Breast epithelium (tissue), 4 donors: ENCODE measurements at places on chromosomes 1 and 21. TPM values are rescaled to one million over a fixed set of nuclear protein-coding genes. Genes with fewer than 3 reads are reported as not detected.
A peak's percentile ranks its signal among the peaks of the same experiment; 100 is the strongest.

OTUD3 gene
- total RNA-seq: 8.5 TPM

KIAA1614 gene
- 9.1 TPM for total RNA-seq

ST6GALNAC5 gene
- total RNA-seq: 53.4 TPM

GPX7 gene
- 20.3 TPM for total RNA-seq

OR2T33 gene
- total RNA-seq: not detected

TSPEAR gene
- 0.15 TPM for total RNA-seq

DNA sequence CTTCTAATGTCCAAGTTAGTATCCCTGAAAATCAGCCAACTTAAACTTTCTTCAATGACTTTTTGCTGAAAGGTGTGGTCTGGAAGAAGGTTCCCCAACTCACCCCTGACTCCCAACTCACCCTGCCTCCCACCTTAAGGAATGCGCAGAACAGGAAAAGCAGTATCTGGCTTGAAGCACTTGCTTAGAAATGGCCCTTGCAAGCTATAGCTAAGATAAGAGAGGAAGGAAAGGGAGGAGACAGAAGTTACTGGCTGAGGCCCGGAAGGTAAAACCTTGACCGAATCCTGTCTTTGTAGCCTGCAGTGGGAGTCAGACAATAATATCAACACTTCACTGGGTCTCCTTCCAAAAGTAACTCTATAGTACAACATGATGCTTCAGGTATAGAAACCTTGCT lies 2.9 kb downstream of the CYYR1 start:
- no peaks in the 10 kb centered on the region for H3K36me3 ChIP-seq
- no peaks in the 10 kb centered on the region for H3K4me1 ChIP-seq
- no peak for DNase-seq

GRCh38 chr1:2190491-2190976 lies 4.0 kb downstream of the FAAP20 start:
- peaks cover 3% of the 10 kb centered on the region for H3K4me1 ChIP-seq
- peak overlapping the region; percentile 64 for H3K4me3 ChIP-seq
- peak overlapping the region; percentile 94 for H3K27ac ChIP-seq
- peak; percentile 22 for DNase-seq

- DNase-seq: peak; percentile 83
- H3K27me3 ChIP-seq: peaks cover 17% of the 10 kb centered on the region
- H3K36me3 ChIP-seq: no peaks in the 10 kb centered on the region
- no peak overlapping the region for H3K27ac ChIP-seq
- no peak overlapping the region for H3K4me3 ChIP-seq
Measured at GRCh38 chr1:53485478-53486394, 26.5 kb downstream of the DMRTB1 start.

DNA sequence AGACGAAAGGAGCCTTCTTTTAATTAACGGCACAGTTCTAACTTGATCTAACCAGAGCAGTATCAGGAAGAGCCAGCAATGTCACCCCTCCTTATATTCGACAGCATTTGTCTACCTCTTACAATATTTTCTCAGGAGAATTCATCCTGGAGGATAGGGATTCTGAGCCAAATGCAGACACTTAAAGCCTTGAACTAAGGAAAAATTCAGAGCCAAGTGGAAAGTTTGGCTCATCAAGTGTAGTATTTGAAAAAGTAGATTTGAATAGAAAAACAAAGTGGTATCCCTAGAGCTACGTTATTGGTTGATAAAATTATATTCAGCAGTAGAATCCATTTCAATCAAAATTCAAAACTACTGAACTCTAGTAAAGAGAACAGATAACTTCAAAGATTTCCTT lies 732.0 kb upstream of the ADGRL2 start:
- no peaks in the 10 kb centered on the region for H3K36me3 ChIP-seq
- no peaks in the 10 kb centered on the region for H3K27me3 ChIP-seq
- DNase-seq: no peak

DNA sequence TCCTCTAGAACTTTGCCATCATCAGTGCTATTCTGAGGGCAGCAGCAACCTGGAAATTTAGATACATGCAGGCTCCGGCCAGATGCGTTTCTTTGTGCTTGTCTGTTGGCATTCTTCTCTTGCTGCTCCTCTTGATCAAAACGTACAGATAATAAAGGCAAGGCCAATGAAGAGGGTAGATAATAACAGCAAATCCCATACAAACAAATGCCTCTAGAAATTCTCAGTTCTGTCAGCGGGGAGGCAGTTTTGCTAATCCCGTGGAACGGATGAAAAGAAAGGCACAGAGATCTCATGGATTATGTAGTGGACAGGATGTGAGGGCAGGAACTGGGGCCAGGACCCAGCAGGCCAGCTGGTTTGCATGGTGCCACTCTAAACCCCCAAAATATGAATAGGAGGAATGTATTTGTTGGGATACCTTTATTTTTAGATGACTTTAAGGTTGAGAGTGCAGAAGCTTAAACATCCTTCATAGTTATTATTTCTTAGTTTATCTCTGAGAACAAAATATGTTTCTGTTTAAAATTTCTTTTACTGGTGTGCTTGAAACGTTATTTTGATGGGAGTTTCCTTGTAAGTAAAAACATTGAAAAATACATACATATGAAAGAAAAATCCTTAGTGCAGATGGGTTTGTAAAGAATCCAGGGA lies 1.5 kb downstream of the ITSN1 start:
- peak overlapping the region; percentile 96 for H3K27ac ChIP-seq
- H3K27me3 ChIP-seq: no peaks in the 10 kb centered on the region
- peak overlapping the region; percentile 88 for H3K4me3 ChIP-seq
- DNase-seq: no peak
- no peaks in the 10 kb centered on the region for H3K36me3 ChIP-seq
- peaks cover 3% of the 10 kb centered on the region for H3K4me1 ChIP-seq

DNA sequence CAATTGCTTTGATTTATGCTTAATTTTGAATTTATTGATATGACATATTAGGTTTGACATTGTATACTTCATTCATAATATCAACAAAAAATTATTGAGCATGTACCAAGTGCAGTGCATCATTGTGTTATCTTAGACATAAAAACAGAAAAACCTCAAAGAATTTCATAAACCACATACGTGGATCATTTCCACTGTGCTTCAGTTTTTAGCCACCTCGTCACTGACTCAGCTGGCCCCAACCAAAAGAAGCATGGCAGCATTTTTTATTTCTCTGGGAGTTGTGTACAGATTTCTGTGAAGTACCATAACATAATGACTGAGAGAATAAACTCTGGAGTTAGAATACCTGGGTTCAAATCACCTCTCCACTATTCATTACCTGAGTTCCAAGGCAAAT lies 95.6 kb upstream of the C1orf87 start:
- no peaks in the 10 kb centered on the region for H3K27me3 ChIP-seq
- H3K4me1 ChIP-seq: no peaks in the 10 kb centered on the region
- no peaks in the 10 kb centered on the region for H3K36me3 ChIP-seq
- H3K4me3 ChIP-seq: no peak overlapping the region
- no peak overlapping the region for H3K27ac ChIP-seq
- no peak for DNase-seq

DNA sequence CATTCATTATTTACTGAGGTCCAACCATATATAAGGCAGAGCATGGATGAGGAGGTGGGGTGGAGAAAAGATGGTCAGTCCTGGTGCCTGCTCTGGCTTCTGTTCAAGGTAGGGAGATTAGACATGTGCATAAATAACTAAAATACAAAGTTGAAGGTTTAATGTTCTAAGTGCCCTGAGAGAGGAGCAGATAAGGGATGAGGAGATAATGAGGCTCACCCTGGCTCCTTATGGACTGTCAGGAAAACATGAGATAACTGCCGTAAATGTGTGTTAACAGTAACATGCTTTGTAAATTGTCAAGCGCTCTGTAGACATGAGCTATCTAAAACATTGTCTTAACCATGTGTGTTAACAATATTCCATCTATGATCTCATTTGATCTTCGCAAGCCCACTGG lies 474.6 kb upstream of the USP24 start:
- H3K27me3 ChIP-seq: no peaks in the 10 kb centered on the region
- no peaks in the 10 kb centered on the region for H3K4me1 ChIP-seq
- no peaks in the 10 kb centered on the region for H3K36me3 ChIP-seq
- H3K4me3 ChIP-seq: no peak overlapping the region
- DNase-seq: no peak

GRCh38 chr1:26281091-26281958 lies 1.4 kb downstream of the SH3BGRL3 start:
- H3K27me3 ChIP-seq: no peaks in the 10 kb centered on the region
- DNase-seq: no peak
- no peak overlapping the region for H3K4me3 ChIP-seq
- H3K36me3 ChIP-seq: no peaks in the 10 kb centered on the region
- peaks cover 8% of the 10 kb centered on the region for H3K4me1 ChIP-seq

DNA sequence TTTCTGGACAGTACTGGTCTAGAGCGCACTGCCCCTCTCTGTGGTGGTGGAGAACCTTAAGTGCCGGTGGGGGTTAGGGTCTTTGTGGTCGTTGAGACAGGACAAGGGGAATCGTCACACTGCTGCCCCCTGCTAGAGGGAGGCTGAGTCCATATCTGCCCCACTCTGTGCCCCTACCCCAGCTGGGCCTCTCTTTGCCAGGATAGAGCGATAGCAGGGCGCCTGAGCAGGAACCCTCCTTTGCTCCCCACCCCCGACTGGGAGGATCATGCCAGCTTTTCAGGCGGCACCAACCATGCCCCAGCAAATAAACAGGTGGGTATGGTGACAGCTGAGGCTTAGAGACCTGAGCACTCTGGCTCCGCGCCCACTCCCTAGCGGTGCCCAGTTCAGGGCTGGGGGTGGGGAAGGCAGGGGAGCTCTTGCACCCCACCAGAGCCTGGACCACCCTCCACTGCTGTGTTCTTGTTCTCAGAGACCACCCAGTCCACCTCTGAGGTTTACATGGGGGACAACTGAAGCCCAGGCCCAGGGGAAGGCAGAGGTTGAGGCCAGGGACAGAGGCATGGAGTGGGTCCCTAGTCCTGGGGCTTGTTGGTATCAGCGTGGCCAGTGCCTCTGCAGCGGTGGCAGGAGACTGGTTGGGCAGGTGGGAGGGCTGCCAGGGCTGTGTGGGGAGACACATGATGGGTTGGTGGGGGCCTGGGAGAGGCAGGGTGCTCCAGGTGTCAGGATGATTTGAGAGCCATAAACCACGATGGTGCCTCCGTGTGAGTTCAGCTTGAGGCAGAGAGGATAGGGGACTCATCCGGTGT lies 1.6 kb downstream of the PADI2 start:
- H3K36me3 ChIP-seq: no peaks in the 10 kb centered on the region
- H3K4me1 ChIP-seq: no peaks in the 10 kb centered on the region
- no peak for DNase-seq
- peak overlapping the region; percentile 63 for H3K4me3 ChIP-seq
